ENCODE measurements at places on chromosomes 6 and 20.

- no peak for DNase-seq
Measured at GRCh38 chr6:79574630-79575225, 37.5 kb upstream of the LCA5 start.

- no peak for DNase-seq
Measured at GRCh38 chr20:20946122-20946759, 159.9 kb downstream of the LINC00237 start.

DNA sequence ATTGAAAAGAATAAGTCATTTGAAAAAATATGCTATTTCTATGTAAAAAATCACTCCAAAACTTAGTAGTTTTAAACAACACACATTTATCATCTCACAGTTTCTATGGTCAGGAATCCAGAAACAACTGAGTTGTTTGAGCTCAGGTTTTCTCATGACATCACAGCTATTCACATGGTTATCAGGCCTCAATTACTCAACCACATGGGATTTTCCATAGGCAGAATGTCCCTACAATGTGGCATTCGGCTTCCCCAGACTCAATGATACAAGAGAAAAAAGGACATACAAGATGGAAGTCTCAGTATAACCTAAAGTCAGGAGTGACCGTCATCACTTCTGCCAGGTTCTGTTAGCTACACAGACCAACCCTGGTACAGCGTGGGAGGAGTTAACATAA lies 3.4 kb upstream of the SLC35D3 start:
- DNase-seq: no peak

- no peak for DNase-seq
Measured at GRCh38 chr20:22525821-22526220, 58.6 kb downstream of the FOXA2 start.

- DNase-seq: no peak
Measured at GRCh38 chr20:669573-669972, 6.0 kb downstream of the SCRT2 start.

- DNase-seq: no peak
Measured at GRCh38 chr6:13953061-13953705, 28.4 kb downstream of the RNF182 start.

DNA sequence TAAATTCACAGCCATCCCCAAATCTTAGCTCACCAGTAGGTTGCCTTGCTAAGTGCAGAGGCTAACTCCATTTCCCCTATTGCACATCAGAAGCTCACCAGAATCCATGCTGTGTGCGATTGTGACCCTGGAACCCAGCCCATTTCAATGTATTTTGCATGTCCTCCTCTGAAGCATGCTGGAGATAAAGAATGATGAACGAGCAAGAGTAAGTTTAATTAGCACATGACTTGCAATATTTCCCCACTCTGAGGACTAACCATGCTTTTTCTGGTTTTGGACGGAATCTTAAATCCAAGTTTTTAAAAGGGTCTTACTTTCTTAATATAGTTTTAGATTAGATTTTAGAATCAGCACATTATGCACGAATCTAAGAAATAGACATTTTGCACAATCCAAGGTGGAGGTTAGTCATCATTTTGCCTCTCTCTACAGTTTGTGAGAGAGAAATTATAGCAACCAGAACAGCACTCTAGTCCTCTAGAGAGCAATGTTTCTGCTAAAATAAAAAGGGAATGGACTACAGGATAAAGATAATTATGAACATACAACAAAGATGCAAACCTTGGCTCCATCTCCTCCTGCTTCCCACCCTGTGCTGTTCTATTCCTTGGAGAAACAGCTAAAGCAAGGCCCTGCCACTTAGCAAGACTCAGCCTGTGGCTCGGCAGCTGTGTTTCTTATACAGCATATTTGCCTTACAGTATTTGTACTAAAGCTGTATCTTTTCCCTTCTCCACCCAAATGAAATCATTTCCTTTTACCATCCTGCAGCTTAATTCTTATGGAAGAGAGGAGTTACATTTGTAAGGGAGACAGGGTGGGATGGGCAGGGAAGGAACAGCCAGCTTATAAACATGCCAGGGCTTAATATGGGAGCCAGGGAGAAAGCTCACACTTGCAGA lies 24.9 kb upstream of the LAMA4 start:
- no peak for DNase-seq

- no peak for DNase-seq
Measured at GRCh38 chr20:51346686-51347485, 195.6 kb downstream of the NFATC2 start.

GRCh38 chr20:2335096-2335870 lies 39.5 kb downstream of the TGM3 start:
- no peak for DNase-seq
